ENCODE measurements at places on chromosomes 1 and 21. TPM values are rescaled to one million over a fixed set of nuclear protein-coding genes. Genes with fewer than 3 reads are reported as not detected.

DNA sequence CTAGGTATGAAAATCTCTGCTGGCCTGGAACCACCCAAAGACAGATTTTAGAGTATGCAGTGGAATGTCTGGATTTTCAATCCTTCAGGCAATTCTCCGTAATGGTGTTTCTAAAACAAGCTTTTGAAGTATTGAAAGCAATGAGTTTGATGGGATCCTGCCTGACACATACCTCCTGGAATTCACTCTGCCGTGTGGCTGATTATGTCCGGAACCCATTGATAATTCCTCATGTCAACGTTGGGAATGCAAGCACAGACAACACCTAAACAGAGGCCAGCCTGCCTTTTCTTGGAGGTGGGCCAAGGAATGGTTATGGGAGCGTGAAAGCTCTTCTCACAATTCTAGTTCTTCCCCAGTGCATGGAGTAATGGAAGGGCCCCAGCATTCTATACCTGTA is 168.9 kb upstream of the HMCN1 start:
- no peaks in the 10 kb centered on the region for H3K4me1 ChIP-seq
- H3K4me3 ChIP-seq = no peak overlapping the region
- DNase-seq = no peak

DNA sequence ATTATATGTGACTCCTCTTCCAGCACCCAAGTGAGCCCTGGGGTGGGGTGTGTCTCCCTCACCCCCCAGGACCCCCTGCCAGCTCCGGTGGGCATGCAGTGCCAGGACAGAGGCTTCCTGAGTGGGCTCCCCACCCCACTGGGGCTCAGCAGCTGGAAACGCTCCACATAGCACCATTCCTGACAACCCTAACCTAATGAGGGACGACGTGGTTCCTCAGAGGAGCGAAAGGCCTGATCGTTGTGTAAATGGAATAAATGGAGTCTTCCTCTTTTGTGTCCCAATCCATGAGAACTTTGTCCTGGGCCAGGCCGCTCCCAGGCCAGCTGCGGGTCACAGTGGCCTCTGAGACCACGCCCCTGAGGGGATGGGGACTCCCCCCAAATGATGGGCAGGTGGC is 1.8 kb upstream of the TSPEAR start:
- no peaks in the 10 kb centered on the region for H3K36me3 ChIP-seq
- H3K4me3 ChIP-seq = no peak overlapping the region
- no peak overlapping the region for H3K27ac ChIP-seq
- H3K4me1 ChIP-seq = peaks cover 65% of the 10 kb centered on the region
- H3K27me3 ChIP-seq = peaks cover 73% of the 10 kb centered on the region
- DNase-seq = no peak

DNA sequence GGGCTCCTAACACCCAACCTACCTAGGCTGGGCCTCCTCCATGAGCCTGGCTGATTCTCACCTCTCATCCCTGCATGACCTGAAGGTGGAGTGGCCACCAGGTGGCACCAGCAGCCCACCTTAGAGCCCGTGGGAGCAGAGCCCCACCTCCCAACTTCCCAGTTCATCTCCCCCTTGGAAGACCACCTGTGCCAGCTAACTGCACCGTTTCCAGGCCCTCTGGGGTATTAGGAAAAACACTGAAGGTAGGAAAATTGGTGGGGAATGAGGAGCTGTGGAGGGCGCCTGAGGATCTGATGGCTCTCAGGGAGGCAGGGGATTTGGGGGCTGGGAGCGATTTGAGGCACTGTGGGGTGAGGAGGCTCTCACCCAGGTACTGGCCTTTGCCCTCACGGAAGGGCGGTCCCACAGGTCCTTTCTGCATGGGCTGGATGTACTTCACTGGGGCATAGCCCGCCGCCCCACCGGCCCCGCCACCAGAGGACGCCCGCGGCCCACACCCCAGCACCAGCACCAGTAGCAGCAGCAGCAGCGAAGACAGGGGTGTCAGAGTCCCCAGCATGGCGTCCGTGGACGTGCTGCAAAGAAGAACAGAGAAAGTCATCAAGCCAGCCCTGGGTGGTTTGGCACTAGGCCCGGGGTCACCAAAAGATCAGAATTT is 11.1 kb downstream of the ADPRS start:
- peak; percentile 92 for DNase-seq
- H3K27ac ChIP-seq = no peak overlapping the region
- peaks cover 16% of the 10 kb centered on the region for H3K4me1 ChIP-seq
- no peak overlapping the region for H3K4me3 ChIP-seq
- H3K27me3 ChIP-seq = no peaks in the 10 kb centered on the region
- no peaks in the 10 kb centered on the region for H3K36me3 ChIP-seq

- no peak overlapping the region for H3K4me3 ChIP-seq
- no peak overlapping the region for H3K27ac ChIP-seq
- no peak for DNase-seq
Measured at GRCh38 chr21:43657355-43658087, 1.8 kb downstream of the HSF2BP start.

DNA sequence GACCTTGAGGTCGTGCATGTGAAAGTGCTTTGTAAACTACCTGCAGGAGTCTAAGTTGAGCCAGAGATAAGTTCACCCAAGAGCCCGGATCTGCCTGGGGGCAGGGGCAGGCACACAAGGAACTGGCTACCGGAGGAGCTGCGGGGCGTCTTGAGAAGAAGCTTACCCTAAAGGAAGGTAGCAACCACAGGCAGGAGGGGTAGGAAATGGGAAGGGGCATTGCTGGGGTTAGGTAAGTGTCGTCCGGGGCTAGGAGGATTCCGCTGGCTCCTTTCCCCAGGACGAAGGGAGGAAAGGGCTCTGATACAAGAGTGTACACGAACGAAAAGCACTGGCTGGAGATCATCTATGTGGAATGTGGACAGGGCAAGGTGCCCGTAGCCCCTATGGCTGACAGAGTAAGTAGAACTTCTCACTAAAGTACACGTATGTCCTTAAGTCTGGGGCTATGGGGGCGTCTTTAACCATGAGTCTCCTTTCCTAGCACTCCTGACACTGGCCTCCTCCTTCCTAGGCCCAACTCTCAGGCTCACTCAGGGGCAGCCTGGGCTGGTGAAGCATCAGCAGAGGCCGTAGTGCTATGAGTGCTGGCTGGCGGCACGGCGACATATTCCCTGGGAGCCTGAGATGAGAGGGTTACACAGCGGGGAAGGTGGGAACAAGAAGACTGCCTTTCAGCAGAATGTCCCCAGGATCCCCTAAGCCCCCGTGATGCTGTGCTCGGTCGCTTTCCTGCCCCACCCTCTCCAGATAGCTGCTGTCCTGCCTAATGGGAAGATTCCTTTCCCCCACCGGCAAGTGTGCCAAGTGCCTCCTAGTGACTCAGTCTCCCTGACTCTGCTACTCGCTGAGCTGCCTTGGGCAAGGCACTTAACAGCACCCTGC is 9.1 kb upstream of the GALNT2 start:
- H3K4me1 ChIP-seq = peaks cover 7% of the 10 kb centered on the region
- no peak for DNase-seq
- H3K36me3 ChIP-seq = peaks cover 12% of the 10 kb centered on the region

- DNase-seq = no peak
- H3K4me3 ChIP-seq = no peak overlapping the region
- no peaks in the 10 kb centered on the region for H3K27me3 ChIP-seq
- H3K36me3 ChIP-seq = no peaks in the 10 kb centered on the region
Measured at GRCh38 chr1:53123453-53124140, 18.8 kb downstream of the SLC1A7 start.

DNA sequence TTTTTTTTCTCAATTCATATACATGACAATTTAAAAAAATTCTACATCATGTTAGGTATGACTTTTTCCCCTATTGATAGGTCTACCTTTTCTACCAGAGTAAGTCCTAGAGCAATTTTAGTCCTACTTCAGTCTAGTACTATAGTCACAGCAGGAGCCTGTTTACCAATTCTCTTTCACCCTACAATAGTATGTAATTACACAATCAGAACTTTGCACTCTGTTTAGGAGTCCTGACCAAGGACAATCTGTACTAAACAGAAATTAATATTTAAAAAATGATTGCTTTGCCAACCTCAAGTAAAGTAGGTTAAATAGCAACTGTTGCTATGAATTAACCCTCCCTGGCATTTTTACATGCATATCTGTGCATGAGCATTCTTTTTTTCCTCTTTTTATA is 810 bp upstream of the CYP4A11 start:
- H3K27ac ChIP-seq = no peak overlapping the region
- peaks cover 40% of the 10 kb centered on the region for H3K27me3 ChIP-seq
- H3K36me3 ChIP-seq = no peaks in the 10 kb centered on the region
- peaks cover 7% of the 10 kb centered on the region for H3K4me1 ChIP-seq

- H3K27ac ChIP-seq = no peak overlapping the region
- DNase-seq = no peak
- no peaks in the 10 kb centered on the region for H3K36me3 ChIP-seq
- H3K4me3 ChIP-seq = no peak overlapping the region
Measured at GRCh38 chr1:20200966-20201365, 14.6 kb upstream of the PLA2G2C start.

DNA sequence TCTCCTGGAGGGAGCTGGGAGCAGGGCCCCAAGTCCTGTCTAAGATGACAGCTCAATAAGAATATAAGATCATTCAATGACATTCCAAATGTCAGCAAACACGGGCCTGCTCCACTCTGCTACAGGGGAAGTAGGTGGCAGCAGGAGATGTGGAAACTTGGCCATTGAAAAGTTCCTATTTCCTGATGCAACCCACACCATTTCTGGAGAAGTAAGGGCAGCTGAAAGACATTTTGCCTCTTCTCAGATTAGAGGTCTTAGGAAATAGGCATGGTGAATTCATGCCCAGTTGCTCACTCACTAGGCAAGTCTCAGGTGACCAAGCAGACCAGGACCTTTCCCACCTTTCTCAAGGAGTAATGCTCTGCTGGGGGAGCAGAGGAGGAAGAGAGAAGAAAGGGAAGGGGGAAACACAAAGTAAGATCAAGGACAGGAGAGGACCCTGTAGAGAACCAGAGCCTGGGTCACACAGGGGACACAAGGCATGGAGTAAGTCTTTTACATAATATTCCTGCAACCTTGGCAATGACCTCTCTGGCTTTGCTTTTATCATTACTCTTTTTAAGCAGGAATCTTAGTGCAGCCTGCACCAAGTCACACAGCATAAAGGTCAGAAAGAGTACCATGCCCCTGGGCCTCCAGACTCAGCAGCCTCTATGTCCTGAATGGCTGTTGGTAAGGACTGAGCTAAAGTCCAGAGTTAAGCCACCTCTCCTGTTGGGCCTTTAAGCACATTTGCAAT is 68.9 kb downstream of the DMAP1 start:
- no peak overlapping the region for H3K27ac ChIP-seq
- H3K4me1 ChIP-seq = no peaks in the 10 kb centered on the region
- no peak overlapping the region for H3K4me3 ChIP-seq
- H3K36me3 ChIP-seq = peaks cover 10% of the 10 kb centered on the region

DNA sequence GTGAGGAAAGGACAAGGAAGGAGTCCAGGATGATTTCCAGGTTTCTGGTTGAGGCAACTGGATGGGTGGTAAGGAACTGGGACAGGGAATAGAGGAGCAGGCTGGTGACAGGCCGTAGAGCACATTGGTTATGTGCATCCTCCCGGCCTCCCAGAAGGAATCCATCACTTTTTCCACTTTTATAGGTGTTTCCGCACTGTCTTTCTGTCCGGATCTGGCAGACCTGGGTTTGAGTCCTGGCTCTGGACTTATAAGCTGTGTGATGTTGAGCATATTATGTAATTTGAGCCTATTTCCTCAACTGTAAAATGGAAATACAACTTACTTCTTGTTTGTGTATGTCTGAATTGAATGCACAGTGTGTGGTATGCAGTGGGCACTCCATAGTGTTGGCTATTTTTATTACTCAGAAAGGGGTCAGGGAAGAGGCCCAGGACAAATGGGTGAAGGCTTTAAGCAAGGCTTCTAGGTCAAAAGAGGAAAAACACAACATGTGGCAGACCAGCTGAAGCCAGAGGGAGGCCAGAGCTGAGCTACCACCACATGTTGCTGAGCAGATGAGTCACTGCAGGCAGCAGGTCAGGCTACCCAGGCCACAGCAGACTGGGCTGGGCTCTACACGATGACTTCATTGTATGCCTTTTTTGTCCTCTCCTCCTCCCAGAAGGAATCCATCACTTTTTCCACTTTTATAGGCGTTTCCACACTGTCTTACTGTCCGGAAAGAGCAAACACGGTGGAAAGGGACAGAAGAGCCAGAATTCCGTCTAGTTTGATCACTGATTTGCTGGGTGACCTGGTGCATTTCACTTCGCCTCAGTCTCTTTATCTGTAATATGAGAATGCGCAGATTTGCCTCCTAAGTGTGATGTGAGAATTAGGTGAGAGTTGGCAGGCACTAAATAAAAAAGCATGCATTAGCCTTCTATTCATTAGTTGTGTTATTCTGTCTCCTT is 791 bp upstream of the MAST2 start:
- peaks cover 31% of the 10 kb centered on the region for H3K4me1 ChIP-seq
- H3K36me3 ChIP-seq = peaks cover 10% of the 10 kb centered on the region
- DNase-seq = peak; percentile 40
- H3K27me3 ChIP-seq = no peaks in the 10 kb centered on the region
- peak overlapping the region; percentile 76 for H3K4me3 ChIP-seq

Gene KIF2C
- 82.6 TPM for total RNA-seq

Gene COL9A2
- total RNA-seq = 4.2 TPM

Gene KIAA0319L
- total RNA-seq = 71.7 TPM

Gene SPRR2E
- total RNA-seq = not detected

Measured in WTC11 (cell line).